ENCODE measurements at places on chromosomes 3 and 15.

DNA sequence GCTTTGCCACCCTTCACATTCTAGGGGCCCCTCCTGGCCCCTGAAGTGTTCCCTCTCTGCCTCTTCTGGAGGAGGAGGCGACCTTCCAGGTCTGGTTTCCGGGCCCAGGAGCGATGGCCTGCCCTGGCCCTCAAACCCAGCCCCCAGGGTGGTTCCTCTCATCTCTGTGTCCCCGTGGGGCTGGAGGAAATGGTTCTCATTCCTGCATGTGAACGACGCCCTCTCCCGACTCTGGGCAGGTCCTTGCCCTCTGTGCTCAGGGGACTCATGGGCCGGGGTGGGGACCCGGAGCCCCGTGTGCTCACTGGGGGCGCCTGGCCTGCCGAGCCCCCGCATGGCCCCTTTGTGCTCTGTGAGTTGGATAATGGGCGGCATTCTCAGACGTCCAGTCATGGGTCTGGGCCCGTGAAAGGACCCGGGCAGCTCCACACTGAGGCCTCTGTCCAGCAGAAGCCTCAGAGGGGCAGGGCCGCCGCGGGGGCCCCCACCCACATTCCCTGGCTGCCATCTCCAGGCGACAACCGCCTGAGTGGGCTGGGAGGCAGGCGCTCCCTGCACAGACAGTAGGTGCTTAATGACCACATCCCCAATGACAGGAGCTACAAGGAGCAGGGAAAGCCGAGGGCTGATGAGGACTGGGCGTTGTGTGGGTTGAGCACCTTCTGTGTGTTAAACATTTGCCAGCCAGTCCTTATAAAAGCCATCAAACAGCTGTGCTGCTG lies 5.5 kb upstream of the PLXND1 start:
- DNase-seq = no peak

DNA sequence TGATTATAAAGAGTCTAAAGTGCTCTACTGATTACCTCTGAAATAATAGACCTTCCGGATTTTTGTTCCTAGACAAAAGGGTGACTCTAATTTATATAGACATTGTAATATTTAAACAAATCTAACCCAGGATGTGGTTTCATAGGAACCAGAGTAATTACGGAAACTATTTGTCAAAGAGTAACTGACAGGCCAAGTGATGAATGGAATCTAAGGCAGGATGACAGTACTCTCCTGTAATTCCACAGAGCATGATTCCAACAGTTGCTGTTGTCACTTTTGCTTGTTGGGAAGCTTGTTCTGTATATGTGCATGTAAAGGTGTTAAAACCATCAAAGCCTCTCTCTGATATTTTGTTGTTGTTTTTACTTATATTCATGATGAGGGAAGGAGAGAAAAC lies 1141.0 kb downstream of the IGSF11 start:
- no peak for DNase-seq

- no peak for DNase-seq
Observed at GRCh38 chr15:82832601-82833361, 23.4 kb downstream of the WHAMM start.

DNA sequence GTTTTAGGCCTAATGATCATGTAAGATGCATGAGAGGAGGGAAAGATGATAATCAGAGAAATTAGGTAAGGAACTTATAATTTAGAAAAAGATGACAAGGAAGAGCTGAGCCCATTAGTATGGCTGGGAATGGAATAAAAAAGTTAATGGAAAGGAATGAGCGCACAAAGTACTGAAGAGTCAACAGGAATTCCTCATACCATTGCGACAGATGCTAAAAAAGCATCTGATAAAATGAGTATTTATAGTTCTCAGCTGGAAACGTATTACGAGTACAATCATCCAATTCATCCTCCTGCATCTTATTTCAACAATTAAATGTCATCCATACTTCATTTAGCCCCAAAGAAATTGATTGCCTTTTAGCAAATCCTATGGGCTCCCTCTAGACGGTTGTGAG lies 58.9 kb downstream of the TMCC1 start:
- DNase-seq = no peak

DNA sequence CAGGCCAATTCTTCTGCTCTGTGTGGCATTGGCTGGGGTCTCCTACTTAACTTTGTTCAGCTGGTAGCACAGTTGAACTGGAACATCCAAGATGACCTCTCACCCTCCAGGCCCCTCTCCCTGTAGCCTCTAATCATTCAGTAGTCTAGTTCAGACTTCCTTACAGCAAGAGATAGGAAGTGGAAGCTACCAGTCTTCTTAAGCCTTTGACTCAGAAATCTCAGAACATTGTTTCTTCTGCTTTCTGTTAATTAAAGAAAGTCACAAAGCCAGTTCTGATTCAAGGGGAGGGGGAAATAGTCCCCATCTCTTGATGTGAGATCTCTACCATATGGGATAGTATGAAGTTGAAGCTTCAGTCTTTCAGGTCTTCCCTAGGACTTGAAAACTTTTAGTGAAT lies 18.8 kb upstream of the SACM1L start:
- no peak for DNase-seq

DNA sequence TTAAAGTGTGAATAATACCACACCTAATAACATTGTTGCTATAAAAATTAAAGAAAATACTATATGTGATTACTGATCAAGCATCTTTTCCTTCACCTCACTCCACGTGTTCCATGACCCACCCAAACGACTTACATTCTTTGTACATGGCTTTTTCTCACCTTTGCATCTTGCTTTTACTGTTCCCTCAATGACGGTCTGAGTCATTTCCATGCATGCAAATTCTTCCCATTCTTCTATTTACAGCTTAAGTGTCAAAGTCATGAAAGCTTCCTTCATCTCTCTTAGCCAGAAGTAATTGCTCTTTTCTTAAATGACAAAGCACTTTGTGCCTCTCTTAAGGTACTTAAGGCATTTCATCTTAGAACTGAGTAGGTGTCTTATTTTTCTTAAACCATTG lies 64.0 kb downstream of the GREM1 start:
- DNase-seq = no peak

DNA sequence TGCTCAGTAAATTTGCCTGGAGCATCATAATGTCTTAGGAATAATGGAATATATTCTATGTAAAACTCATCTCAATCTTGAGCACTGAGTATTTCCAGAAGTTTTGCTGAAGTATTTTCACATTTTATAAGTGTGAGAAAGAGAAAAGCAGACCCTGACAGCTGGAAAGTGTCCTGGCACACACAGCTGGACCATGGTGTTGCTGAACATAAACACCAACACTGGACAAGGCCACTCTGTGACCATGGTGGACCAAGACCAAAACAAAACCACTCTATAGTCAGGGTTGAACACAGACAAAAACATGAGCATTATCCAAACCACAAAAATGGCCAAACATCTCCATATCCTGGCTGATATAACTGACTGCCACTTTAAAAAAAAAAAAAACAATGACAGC lies 15.1 kb upstream of the SGO1 start:
- DNase-seq = no peak

DNA sequence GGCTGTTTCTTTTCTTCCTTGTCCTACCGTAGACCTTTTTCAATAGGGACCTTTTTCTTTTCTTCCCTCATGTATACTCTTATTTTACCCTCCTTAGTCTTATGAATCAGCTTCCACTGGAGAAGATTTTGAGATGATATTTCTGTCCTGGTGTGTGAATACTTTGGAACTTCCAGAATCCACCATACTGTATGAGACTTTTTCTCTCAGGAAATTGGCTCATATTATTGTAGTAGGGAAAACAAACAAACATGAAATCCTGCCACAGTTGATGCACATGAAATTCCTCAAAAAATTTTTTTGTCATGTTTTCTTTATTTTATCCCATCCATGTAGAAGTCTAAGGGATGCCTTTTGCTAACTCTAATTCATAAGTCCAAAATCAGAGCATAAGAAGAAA lies 289.3 kb upstream of the PLSCR5 start:
- DNase-seq = no peak

- DNase-seq = no peak
Observed at GRCh38 chr3:185519021-185519420, 20.2 kb upstream of the TMEM41A start.

GRCh38 chr15:28272587-28272986 lies 49.4 kb downstream of the HERC2 start:
- no peak for DNase-seq

GRCh38 chr15:88950600-88951160 lies 37.5 kb upstream of the MFGE8 start:
- DNase-seq = no peak

- DNase-seq = no peak
Observed at GRCh38 chr15:26766262-26766661, 6.6 kb downstream of the GABRB3 start.
